ENCODE measurements at places on chromosomes 5 and 9. TPM values are rescaled to one million over a fixed set of nuclear protein-coding genes. Genes with fewer than 3 reads are reported as not detected.

The NUTM2G gene
- not detected for total RNA-seq

The EFNA5 gene
- total RNA-seq, result 3.7 TPM

The ABO gene
- total RNA-seq, result 2.1 TPM

The MEIKIN gene
- total RNA-seq, result not detected

The KCNN2 gene
- total RNA-seq, result 0.27 TPM

The PCDHGA7 gene
- 1.2 TPM for total RNA-seq

The PCDHB16 gene
- total RNA-seq, result 2.1 TPM

The SUSD3 gene
- 49.0 TPM for total RNA-seq

The AGXT2 gene
- not detected for total RNA-seq

The TOR4A gene
- total RNA-seq, result 39.9 TPM

The PCDHB8 gene
- 1.4 TPM for total RNA-seq

The PRDM9 gene
- not detected for total RNA-seq

The GRM6 gene
- not detected for total RNA-seq

DNA sequence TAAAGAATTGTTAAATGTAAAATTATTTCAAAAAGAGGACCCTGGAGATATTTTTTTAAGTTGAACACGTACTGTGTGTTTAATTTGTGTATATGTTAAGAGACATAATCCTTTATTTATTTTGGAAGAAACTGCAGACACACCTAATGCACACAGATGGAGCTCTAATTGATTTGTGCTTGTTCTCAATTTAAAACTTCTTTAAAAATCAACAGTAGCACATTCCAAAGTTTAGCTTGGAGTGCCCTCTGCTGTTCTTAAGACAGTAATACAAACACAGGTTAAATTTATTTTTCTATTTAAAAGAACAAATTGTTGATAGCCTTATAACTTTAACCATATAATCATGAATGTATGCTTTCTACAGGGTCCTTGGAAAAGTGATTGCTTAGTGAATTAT, 277.6 kb upstream of the ADAMTS16 start:
- no peak for DNase-seq

GRCh38 chr5:77620405-77620804, 18.1 kb downstream of the OTP start:
- DNase-seq, result no peak

GRCh38 chr5:123559434-123559775, 47.4 kb downstream of the CSNK1G3 start:
- DNase-seq, result no peak

GRCh38 chr5:112923148-112923917, 1.3 kb upstream of the REEP5 start:
- DNase-seq, result no peak

DNA sequence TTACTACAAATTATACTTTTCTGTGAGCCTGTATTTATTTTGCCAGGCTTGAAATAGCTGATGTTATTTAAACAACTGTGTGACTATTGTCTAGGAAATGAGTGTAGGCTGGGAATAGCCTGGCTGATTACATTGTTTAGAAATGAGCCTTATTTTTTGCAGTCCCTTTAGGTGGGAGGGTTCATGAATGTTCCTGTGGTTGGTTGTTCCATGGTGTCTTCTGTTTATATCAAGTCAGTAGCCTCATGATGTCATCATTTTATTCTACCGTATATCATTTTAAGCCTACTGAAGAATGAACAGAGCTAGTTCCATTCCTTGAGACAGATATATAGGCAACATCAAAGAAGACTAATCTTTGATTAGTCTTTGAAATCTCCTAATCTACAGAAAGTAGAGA, 53.1 kb downstream of the MAP1B start:
- no peak for DNase-seq

- no peak for DNase-seq
Measured at GRCh38 chr5:72599065-72599433, 91.8 kb upstream of the ZNF366 start.

GRCh38 chr9:18849890-18850677, 182.9 kb downstream of the SAXO1 start:
- no peak for DNase-seq

DNA sequence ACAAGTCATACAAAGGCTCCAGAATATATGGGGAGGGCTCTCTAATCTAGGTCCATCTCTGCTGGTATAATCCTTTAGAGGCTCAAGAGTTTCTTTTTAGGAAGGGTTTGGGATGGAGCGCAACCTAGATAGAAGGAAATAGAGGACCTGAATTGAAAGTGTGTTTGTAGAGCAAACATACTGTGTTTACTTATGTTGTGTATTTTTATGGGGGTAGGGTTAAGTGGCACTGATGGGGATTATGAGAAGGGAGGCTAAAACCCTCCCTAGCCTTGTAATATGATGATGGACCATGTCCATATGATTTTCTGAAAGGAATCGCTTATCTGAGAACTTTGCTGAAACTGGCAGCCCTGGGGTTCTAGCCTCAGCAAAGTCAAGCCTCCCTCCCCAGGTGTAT, 4.4 kb upstream of the ELL2 start:
- no peak for DNase-seq

DNA sequence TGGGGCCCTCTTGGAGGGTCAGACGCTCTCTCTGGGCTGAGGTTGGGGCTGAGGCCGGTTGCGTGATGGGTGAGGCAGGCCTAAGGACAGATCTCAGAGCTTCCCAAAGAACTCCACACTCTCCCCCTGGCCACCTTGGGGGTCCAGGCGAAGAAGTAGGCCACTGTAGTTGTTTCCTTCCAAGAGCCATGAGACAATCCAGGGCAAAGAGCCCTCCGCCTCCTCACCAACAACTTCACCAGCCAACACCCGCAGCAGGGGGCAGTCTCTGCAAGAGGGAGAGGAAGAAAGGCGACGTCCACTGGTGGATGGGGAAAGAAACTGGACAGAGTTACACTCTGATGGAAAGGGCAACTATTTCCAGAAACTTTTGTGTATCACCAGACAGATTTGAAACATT, 10.7 kb downstream of the SLC35A4 start:
- peak; percentile 90 for DNase-seq

DNA sequence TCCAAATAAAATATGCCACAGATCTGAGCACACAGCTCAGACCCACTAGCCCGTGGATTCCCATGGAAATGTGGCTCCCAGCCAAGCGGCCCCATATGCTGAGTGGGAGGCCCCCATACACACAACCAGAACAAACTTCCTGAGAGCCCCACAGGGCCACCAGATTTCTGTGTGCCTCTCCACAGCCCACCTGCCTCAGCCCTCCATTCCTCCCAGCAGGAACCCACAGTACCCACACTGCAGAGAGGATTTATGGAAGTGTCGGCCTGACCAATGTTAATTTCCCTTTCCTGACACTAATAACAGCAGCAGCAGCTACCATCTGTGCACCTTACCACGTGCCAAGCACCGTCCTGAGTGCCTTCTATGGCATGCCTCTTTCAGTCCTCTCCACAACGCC, 99.3 kb upstream of the SPOCK1 start:
- DNase-seq, result no peak

DNA sequence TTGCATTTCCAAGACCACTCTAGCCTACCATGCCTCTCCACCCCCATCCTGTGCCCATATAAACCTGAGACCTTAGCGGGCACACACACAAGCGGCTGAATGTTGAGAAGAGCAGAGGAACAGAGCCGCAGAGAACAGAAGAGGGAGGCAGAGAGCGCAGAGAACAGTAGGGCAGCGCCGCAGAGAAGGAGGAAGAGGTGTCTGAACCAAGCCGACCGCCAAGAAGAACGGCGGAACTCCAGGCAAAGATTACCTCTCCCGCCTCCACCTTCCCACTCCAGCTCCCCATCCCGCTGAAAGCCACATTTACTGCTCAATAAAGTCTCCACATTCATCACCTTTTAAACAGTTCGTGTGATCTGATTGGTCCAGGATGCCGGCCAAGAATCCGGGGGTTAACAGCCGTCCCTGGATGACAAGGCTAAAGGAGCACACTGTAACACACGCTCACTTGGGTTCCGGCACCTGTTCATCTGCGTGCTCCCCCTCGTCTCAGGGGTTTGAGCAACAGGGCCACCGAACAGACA, 33.2 kb downstream of the GRIN3A start:
- DNase-seq, result peak; percentile 72

DNA sequence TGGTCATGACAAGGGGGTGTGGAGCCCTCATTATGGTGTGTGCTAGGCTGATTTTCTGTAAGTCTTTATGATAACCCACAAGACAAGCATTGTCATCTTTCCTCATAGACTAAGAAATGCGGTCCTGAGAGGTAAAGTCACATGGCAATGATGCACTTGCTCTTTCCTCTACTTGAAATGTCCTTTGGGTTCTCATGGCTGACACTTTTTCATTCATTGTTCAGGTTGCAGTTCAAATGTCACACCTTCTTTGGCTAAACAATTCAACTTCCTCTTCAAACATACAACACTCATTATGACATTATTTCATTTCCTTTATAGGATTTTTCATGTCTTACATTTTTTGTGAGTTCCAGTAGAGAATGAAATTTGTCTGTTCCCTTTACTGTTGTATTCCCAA, 323.6 kb upstream of the PRR16 start:
- DNase-seq, result no peak

GRCh38 chr5:6360323-6361072, 17.8 kb downstream of the MED10 start:
- no peak for DNase-seq

- no peak for DNase-seq
Measured at GRCh38 chr9:38015906-38016305, 53.1 kb downstream of the SHB start.

DNA sequence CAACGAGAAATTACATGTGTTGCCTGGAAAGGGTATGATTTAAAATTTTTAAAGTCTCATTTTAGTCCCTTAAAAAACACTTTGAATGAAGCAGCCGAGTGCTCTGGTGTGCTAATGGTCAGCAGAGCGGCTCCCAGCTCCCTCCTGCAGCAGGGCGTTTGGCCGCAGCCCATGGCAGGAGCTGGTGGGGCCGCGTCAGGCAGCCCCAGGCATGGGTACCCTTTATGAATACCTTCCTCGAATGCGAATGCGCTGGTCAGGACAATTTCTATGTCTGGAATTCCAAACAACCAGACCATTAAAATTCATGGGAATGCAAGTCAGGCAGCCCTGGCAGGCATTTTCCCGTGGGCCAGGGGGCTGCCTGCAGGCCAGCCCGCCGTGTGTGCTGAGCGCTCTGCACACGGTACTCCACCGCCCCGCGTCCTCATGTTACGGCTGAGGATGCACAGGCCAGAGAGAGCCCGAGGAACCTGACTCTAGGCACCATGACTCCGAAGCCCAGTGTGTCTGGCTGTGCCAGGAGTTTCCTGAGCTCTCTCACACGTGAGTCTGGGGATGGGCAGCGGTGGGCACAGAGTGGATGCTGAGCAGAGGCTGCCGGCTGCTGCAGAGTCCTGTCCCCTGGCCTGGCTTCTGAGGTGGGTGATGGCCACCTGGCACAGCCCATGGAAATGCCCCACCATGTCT, 123.7 kb downstream of the WNK2 start:
- DNase-seq, result peak; percentile 54

GRCh38 chr5:156037151-156037909, 289.6 kb upstream of the SGCD start:
- DNase-seq, result no peak

GRCh38 chr5:124524552-124525232, 221.7 kb downstream of the ZNF608 start:
- DNase-seq, result no peak

- no peak for DNase-seq
Measured at GRCh38 chr5:109170629-109171350, 239.0 kb downstream of the PJA2 start.

- no peak for DNase-seq
Measured at GRCh38 chr5:10539687-10539998, 24.2 kb upstream of the ANKRD33B start.

DNA sequence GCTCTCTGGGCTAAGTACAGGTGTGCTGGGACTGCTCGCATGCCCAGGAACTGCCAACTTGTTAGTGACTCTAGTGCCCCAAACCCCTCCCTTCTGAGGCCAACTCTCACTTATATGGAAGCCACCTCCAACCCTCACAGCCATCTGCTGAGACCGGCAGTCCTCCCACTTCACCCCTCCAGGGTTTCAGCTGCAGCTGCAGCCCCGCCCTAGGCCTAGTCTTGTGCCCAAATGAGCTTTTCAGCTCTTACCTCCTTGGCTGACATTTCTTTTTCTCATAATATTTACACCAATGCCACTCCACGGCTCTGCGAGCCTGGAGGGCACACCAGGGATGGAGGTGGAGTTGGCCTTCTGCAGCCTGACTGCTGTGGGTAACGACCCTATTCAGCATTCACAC, 166.6 kb downstream of the ROR2 start:
- DNase-seq, result no peak

DNA sequence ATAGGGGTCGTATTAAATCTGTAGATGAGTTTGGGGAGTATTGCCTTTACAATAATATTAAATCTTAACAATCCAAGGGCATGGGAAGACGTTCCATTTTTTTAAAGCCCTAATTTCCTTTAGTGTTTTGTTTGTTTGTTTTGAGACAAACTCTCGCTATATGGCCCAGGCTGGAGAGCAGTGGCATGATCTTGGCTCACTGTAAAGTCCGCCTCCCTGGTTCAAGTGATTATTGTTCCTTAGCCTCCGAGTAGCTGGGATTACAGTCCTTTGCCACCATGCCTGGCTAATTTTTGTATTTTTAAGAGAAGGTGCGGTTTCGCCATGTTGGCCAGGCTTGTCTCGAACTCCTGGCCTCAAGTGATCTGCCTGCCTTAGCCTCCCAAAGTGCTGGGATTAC, 19.9 kb downstream of the NIPBL start:
- no peak for DNase-seq

DNA sequence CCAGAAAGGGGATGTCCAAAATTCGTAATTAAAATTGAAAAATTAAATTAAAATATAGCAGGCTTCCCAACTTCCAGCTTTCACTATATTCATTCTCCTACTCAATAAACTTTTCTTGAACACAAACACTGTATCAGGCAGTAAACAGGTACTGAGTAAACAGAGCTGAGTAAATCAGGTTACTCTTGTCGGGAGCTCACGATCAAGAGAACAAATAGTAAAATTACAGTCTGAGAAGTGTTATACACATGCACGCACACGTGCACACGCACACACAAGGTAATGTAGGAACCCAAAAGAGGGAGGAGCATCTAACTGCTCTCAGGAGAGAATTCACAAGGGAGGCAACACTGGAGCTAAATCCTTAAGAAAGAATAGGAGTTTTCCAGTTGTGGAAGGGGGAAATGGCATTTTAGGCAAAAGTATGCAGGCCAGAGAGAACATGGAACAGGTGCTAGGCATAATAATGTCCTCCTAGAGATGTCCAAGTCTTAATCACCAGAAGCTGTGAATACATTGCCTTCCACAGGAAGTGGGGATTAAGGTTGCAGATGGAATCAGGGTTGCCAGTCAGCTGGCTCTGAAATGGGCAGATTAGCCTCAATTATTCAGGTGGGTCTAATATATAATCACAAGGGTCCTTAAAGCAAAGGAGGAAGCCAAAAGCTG, 598.8 kb upstream of the BRINP1 start:
- DNase-seq, result no peak

GRCh38 chr5:133106761-133107572, 55.2 kb downstream of the HSPA4 start:
- no peak for DNase-seq

- DNase-seq, result no peak
Measured at GRCh38 chr9:106799152-106799551, 63.8 kb upstream of the ZNF462 start.
